ENCODE measurements at places on chromosomes 5 and 9. TPM values are rescaled to one million over a fixed set of nuclear protein-coding genes. Genes with fewer than 3 reads are reported as not detected.
A peak's percentile ranks its signal among the peaks of the same experiment; 100 is the strongest.

DNA sequence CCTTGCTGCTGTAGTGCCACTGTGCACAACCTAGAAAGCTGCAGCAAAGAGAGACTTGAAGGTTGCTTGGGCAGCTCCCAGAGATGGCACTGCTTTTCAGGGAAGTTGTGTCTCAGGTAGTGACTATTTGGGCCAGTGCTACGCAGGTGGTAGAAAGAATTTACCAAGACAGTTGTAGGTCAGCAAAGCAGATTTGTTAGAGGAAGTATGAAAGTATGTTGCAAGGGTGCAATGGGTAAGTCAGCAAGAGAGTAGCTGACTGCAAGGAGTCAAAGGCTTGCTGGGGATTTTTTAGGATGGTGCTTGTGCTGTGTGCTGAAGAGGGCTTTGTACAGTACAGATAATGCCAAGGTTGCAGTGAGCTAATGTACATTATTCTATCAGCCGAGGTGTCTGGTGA lies 33.5 kb upstream of the SPARC start:
- no peak for ATAC-seq

GRCh38 chr5:142978252-142978651 lies 208.1 kb downstream of the ARHGAP26 start:
- no peak for ATAC-seq

DNA sequence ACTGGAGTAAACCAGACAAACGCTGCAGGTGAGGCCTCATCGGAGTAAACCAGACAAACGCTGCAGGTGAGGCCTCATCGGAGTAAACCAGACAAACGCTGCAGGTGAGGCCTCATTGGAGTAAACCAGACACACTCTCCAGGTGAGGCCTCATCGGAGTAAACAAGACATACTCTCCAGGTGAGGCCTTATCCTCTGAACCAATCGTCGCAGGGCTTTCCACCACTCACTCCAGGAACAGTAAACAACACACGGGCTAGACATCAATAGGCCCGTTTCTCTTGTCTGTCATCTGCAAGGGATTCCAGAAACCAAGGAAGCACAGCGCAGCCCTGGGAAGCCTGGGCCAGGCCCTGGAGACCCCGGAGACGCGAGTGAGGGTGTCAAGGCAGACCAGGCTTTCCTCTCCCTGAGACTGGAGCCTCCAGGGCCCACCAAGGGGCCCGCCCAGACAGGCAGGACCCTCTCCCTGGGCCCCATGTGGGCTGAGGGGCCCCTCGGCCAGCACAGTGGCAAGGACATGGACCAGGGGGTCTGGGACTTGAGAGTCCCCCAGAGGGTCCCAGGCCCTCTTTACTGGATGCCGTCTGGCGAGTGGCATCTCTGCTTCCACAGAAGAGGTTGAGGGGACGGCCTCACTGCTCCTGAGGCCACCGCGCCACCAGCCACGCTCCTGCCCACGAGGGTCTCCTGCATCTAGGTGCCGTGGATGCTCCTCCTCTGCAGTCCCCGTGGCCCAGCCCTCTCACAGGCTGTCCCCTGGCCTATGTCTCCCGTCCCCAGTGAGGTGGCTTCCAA lies 26.4 kb upstream of the NSMF start:
- no peak for ATAC-seq

The SLC34A3 gene
- 0.68 TPM for total RNA-seq

DNA sequence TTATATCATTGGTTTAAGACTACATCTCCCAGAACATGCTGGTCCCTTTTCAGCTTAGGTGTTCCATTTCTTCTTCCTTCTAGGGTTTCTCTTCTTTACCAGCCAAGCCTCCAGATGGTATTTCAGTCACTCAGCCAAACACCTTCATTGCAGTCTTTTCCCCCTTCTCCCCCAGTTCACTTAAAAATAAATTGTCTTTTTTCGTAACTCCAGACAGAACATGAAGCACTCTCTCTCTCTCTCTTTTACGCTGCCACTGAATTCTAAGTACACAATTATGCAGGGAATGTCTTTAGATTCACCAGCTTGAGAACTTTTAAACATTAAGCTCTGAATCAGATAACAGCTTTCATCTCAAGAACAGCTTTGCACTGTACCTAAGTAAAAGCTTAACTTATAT lies 419.7 kb upstream of the BRINP1 start:
- ATAC-seq = no peak

GRCh38 chr9:73617586-73617985 lies 465.9 kb downstream of the ANXA1 start:
- no peak for ATAC-seq

The PCDHB5 gene
- total RNA-seq = 0.40 TPM

- peak; percentile 66 for ATAC-seq
These were observed 23.4 kb downstream of the MEGF10 start for GRCh38 chr5:127313847-127314473.

DNA sequence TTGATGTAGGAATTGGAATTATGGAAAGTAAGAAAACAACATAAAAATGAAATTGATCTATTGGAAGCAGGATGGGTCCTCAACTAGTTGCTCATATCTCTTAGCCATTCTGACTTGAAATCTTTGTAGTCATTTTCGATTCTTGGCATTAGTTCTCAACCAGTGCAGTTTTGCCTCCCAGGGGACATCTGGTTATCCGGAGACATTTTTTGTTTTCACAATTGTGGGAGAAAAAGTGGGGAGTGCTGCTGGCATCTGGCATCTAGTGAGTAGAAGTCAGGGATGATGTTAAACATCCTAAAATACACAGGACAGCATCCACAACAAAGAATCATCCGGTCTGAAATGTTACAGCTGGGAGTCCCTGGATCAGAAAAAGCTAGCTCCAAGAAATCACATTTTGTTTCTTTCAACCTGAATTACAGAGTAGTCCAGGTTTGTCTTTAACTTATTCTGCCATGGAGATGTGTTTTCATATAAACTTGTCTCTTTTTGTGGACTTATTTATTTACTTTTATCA lies 74.9 kb downstream of the FBXL7 start:
- no peak for ATAC-seq

The PCDHA3 gene
- total RNA-seq = not detected

The SH3TC2 gene
- total RNA-seq = 3.4 TPM

- no peak for ATAC-seq
These were observed 54.0 kb upstream of the CTSL start for GRCh38 chr9:87671925-87672324.

The SPINK13 gene
- total RNA-seq = not detected

The SUSD1 gene
- total RNA-seq = 4.9 TPM

DNA sequence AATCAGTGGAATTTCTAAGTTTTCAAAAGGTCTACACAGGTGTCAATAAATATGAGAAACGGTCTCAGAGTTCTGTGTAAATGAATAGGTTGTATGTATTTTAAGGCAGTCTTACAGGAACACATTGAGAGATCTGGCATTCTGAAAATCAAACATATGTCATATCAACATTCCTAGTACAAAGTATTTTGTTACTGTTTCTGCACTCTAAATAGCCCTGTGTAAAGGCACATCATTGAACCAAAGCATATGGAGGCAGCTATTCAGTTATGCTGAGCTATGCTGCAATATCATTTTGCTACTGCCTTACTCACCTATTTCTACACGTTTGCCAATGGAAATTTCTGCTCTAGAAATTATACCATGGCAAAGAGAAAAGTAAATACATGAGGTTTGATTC lies 379.1 kb downstream of the KIAA0825 start:
- no peak for ATAC-seq

The NHP2 gene
- 179 TPM for total RNA-seq

The STPG3 gene
- not detected for total RNA-seq

- ATAC-seq = peak; percentile 60
These were observed 27.1 kb downstream of the FRMD3 start for GRCh38 chr9:83511051-83511450.

GRCh38 chr5:66080664-66081063 lies 63.4 kb upstream of the SREK1 start:
- ATAC-seq = no peak

DNA sequence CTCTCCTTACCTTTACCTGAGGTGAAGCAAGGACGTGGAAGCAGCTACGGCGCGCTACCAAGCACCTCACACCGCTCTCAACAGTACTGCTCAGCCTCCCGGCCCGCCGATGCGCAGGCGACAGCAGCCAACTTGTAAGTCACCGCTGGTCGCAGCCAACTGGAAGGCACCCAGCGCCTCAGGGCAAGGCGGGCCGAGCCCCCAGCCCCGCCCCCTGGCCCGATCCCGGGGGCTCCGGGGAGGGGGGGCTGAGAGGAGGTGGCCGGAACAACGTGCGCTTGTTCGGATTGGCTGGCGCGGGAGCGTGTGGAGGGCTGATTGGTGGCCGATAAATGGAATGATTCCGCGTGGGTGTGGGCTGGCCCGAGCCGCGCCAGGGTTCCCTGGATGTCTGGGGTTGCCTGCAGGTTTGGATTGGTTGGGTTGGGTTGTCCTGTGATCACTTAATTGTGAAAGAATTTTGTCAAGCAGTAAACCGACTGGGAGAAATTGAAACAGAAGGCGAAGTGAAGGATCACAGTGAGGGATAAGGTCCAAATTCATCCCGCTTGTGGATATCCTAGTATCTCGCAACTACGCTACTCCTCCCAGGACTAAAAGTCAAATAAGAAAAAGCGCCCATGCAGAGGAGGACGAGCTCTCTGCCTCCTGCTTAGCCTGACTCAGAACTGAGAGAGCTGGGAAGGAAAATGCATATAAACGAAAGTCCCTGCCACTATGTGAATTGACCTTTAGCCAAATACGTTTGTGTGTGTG lies at the start of gene STARD4:
Gene STARD4 (minus strand): TSS at position 161 of the 756 bp plus-strand sequence. CDS start 5,102 bp downstream, outside the sequence.
- ATAC-seq = peak; percentile 99

Data from esophagus mucosa (tissue), 1 donor.